Tibial artery (tissue), 4 donors: ENCODE measurements at places on chromosomes 5 and 9.

DNA sequence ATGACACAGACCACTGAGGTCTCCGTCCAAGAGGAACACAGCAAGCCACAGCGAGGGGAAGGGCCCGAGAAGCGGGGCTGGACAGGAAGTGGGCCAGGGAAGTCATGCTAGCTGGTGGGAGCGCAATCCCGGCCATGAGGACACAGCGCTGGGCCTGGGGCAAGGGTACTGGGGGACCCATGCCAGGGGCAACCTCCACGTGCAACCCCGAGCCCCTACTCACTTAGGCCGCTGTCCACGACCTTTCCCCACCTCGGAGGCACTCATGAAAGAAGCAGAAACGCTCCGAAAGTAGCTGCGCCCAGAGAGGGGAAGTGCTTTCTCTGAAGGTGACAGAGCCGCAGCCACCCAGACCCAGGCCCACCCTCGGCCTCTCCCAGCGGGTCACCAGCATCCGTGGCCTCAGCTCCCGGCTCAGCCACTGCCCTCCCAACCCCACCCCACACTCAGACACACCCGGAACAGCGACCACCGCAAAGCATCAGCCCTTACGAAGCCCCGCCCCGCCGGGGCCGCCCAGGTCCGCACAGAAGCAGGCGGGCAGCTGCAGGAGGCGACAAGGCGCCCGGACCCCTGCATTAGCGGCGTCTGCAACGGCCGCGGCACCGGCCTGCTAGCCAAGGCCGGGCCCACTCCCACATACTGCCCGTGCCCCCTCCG lies 782 bp downstream of the BICD2 start:
- DNase-seq: no peak

GRCh38 chr9:505741-506059 lies 291.0 kb downstream of the DOCK8 start:
- no peak for DNase-seq

DNA sequence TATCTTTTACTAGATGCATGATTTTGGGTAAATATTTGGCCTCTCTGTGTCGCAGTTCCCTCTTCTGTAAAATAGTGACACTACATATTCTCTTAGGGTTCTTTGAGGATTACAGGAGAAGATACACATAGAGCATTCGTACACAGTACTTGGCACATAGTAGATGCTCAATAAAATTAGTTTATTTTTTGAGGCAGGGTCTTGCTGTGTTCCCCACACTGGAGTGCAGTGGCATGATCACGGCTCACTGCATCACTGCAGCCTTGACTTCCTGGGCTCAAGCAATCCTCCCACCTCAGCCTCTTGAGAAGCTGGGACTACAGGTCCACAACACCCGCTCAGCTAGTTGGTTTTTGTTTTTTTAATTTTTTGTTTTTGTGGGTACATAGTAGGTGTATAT lies 1.6 kb downstream of the SCAI start:
- DNase-seq: no peak

DNA sequence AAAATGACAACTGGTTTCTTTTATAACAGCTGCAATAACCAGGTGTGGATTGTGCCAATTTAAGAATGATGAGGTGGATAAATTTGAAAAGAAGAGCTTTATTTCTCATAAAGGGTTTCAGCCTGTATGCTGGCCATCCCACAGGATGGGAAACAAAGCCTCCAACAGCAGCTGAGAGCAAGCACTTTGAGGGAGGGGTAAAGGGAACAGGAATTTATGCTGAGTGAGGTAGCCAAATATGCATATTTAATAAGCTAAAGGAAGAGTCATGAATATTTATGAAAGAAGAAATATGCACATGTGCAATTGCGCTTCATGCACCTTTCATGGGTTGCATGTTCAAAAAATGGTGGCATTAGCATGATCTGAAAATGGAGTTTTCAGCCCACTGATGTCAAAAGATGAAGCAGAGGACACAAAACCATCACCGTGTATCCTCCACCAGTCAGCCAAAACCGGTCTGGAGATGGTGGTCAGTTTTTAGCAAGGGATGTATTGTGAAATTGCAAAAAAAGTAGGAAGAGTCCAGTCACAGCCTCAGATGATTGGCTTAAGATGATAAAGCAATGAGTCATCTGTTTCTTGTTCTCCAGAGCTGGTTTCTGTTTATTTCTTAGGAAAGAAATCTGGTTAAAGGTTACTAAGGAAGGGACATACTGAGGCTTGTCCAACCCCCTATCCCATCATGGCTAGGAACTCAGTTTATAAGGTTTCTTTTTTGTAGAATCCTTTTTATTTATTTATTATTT lies 47.9 kb downstream of the DEPDC1B start:
- no peak for DNase-seq

DNA sequence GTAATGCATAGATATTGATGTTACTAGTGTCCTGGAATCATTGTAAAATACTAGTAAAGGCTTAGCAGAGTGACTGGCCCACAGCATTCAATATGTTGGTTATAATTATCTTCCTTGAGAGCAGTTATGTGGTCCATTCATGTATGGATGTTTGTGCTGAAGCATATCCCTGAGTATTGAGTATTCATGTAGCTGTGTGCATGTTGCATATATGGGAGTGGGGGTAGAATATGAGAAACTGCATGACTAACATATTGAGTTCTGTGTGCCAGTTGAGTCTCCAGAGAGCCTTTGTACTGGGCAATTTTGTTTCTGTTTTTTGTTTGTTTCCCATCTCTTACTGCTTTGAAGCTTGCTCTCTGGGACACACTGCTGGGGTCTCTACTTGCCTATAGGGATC lies 222.7 kb upstream of the TRIM32 start:
- no peak for DNase-seq

DNA sequence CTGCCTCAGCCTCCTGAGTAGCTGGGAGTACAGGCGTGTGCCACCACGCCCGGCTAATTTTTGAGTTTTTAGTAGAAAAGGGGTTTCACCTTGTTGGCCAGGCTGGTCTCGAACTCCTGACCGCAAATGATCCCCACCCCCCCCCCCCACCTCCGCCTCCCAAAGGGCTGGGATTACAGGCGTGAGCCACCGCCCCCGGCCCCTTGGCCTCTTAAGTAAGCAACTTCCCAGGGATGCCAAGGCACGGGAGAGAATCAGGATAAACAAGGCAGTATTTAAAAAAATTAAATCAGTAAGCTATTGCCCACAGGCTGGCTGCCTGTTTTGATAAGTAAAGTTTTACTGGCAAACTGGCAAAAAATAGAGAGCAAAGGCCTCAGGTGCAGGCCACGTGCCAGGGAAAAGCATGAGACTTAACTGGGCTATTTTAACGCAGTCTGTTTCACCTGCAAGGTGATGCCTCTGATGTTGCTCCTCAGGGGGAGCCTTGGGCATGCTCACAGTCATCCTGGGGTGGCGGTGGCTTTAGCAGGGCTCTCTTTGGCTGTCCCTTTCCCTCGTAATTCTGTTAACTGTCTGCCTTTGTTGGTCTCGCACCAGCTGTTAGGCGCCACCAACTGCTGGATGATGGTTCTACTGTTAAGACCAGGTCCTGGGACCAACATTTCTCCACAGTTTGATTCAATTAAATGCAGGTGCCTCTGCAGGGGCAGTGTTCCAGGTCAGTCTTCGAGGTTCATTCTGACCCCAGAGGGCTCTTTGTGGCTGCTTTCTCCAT lies 19.4 kb upstream of the RNF130 start:
- peak; percentile 56 for DNase-seq

GRCh38 chr5:114953565-114953964 lies 216.1 kb downstream of the TRIM36 start:
- DNase-seq: no peak

DNA sequence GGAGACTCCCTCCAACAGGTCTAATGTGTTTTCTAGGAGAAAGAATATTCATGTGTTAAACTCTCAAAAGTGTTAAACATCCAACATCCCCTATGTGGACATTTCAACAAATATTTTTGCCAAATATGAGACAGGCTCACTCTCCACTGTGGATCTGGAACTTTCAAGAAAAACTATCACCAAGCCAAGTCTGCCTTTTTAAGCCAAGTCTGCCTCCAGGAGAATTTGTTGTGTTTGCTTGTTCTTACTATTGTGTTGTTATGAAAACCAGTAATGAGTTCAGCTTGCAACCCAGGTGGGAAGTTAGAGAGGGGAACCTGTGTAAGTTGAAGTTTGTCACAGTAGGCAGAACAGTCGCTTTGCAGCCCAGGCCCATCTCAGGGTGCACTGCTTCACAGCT lies 228.1 kb downstream of the NFIB start:
- DNase-seq: no peak

DNA sequence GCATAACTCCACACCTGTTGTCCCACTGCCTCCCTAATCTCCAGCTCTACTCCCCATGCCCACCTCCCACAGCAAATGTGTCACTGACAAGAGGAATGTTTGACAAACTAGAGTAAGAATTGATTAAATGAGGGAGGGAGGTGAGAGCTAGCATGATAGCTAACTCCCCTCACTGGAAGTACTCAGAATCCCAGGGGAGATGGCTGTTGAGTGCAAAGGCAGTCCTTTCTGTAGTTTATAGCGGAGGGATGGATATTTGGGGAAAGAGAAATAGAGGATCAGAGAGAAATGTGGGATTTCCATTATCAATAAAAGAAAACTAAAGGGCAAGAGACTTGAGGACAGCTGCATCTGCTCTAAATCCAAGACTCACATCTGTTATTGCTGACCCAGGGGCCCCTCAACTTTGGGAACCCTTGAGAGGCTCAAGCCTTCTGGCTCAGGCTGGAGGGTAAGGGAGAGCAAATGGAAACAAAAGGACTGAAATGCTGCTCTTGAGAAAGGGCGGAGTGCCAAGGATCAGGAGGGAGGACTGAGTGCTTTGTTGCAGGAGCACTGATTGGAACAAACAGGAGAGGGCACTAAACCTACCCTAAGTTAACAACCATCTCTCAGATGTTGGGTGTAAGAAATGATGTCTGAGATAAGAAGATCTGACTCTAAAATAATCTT lies 372.1 kb downstream of the NTRK2 start:
- no peak for DNase-seq

GRCh38 chr9:114387680-114388356 lies at the start of gene AKNA:
TSS of gene AKNA (minus strand) at chr9:114387982. CDS start at chr9:114381333, 6,649 bp downstream.
- DNase-seq: peak; percentile 93

DNA sequence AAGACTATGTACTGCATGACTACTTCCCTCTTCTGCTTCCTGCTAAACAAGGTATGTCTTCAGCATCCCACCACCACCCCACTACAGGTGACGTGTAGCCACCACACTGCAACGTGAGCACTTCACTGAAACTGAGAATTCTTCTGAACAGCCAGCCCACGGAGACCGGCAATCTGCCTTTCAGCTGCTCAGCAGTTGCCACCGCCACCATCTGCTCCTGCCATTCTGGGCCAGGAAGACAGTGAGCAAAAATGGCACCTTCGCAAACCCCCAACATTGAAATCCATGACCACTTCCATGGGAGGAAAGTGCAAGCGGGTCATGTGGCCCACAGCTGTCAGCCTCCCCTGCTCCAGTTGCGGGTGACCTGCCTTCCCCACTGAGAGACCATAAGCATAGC lies 443.4 kb upstream of the ST8SIA4 start:
- DNase-seq: no peak

- DNase-seq: no peak
Observed at GRCh38 chr5:115267617-115268016, 4.9 kb upstream of the PGGT1B start.

DNA sequence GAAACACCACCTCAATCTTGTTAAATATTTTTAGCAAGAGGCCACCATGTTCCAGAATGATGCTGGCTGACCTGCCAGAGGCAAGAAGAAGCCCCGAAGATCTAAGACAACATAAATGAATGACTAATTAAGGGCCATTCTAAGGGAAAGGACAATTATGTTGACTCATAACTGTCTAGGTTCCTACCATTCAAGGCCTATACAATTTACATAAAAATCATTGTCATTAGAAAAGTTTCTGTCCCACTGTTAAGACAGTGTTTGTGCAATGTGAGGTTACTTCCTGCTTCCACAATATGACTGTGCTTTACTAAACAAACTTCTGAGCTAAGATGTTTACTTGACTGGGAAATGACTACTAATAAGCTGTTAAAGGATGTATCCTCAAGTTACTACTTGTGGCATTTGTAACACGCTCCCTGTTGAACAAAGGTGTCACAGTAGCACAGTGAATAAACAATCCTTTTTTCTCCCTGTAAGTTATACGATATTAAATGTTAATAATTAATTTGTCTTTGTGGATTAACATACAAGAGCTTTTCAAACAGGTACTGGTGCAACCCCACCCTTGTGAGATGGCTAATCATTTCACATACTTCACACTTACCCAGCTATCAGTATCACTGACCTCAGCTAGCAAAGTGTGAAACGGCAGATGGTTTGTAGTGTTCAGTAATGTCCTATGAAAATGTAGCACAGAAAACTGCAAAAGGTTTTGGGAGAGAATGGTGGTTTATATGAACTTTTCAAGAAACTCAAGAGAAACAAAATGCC lies 195.8 kb downstream of the EFNA5 start:
- no peak for DNase-seq

DNA sequence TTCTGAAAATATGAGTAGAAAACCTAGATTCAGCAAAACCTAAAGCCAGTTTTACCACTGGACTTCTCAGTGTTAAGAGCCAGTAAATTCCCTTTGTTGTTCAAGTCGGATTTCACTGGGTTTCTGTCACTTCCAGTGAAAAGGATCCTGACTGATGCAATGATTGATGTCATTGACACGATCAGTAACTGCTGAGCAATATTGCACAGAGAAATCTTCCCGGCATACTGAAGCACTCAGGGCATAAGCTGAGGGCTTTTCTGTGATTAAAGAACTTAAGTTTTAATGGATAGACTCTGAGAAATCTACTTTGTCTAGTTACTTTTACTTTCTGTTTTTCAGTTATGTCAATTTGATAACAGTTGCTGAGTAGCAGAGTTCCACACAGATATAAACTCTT lies 61.9 kb downstream of the DENND1A start:
- DNase-seq: no peak

GRCh38 chr5:38467353-38468040 lies 88.9 kb downstream of the LIFR start:
- DNase-seq: peak; percentile 96

DNA sequence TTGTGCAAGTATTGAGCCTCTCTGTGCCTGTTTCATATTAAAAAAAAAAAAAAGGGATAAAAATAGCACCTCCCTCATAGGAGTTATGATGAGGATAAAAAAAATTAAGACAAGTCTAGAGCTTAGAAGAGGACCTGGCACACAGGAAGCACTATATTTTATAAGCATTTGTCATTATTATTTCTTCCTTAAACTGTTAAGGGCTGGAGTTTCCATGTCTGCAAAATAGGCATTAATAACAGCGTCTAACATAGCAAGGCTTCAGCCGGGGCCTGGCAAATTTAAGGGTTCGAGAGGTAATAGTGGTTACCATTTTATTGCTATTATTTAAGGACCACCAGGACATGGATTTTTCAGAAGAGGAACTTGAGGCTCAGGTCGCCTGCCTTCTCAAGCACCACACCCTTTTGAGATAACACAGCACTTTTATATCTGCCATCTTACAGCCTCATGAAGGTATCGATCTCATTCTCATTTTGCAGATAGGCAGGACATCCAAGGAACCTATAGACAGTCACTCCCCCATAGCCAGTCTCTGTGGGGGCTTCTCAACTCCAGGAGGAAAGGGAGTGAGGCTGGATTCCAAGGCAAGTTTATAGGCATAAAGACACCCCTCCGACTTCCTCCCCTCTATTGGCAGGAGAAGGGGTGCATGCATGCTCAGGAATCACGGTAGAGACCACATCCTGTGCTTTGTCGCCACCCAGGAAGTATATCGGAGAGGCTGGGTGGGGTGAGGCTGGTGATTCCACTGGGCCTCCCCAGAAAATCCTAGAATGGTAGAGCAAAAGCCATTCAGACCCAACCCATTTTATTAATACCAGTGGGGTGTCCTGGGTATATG lies 2.4 kb downstream of the ANXA6 start:
- no peak for DNase-seq

- no peak for DNase-seq
Observed at GRCh38 chr9:120983259-120983837, 56.8 kb upstream of the TRAF1 start.
